ENCODE measurements at places on chromosomes 13 and 19.

DNA sequence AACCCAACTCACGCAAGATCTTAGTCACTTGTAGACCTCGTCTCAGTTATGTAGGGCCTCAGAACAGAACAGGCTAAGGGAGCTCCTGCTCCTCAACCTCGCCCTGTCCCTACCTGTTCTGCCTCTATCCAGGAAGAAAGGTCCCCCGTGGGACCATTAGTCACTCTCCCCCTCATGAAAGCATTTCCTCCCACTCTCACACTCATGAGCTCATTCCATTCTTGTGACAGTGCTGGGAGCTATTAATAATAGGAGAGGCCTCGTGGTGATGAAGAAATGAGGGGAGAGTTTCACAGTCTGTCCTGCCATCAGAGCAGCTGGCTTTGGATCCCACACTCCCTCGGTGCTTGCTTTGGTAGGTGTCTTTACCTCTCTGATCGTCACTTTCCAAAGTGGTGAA lies 10.2 kb downstream of the PPP2R1A start:
- DNase-seq, result no peak

GRCh38 chr19:55305491-55305890 lies 19.6 kb downstream of the TMEM150B start:
- DNase-seq, result peak; percentile 31

DNA sequence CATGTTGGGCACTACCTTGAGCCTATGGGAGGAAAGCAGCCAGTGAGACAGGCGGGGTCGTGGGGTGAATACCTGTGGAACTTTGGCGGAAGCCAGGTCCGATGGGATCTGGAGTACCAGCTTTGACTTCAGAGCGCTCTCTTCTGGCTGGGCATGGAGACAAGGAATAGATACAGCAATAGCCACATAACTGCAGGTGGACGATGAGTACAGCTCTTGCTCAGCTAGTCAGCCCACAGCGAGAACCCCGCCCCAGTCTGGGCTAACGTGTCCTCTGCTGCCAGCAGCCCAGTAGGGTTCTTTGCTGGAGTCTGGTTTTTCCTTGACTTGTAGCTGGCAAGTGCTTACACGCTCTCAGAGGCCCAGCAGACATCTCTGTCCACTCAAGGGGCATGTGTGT lies 83.4 kb downstream of the SIPA1L3 start:
- DNase-seq, result no peak

DNA sequence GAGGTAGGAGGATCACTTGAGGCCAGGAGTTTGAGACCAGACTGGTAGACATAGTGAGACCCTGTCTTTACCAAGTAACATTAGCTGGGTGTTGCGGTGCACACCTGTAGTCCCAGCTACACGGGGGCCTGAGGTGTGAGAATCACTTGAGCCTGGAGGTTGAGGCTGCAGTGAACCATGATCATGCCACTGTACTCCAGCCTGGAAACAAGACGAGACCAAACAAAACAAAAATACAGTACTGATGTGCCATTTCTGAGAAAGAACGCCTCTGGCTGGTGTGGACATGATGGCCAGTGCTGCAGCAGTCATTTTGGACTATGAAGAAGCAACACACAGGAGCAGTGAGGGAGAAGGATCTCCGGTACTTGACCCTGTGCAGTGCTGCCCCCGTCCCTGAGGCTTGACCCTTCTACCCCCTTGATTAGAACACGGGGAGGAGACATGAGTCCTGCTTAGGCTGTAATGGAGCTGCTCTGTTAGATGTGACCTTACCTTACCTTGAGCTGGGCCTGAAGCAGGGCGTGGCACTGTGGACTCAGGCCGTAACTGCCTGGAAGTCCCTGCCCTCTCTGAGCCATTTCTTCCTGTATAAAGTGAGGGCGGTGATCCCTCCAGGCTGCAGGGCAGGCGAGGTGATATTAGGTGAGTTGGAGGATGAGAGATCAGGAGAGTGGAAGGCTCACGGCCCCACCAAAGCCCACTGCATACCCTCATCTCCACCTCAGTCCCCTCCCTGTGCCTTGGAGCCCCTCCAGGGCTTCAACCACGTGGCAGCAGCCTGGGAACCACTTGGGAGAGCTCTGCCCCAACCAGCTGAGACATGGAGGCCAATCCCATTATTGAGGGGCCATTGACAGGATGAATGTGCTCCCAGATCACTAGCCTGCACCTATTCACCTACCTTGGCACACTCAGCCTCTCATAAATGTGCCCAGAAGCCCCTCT lies 5.9 kb downstream of the RPL18A start:
- DNase-seq, result no peak

- DNase-seq, result no peak
These were observed 6.3 kb downstream of the PMIS2 start for GRCh38 chr19:35592226-35592625.

- DNase-seq, result no peak
These were observed 456.1 kb downstream of the PCDH9 start for GRCh38 chr13:66774046-66774445.

GRCh38 chr13:110824702-110825300 lies 90.1 kb downstream of the ANKRD10 start:
- DNase-seq, result no peak

GRCh38 chr19:3186891-3187661 lies 1.3 kb downstream of the NCLN start:
- DNase-seq, result no peak

DNA sequence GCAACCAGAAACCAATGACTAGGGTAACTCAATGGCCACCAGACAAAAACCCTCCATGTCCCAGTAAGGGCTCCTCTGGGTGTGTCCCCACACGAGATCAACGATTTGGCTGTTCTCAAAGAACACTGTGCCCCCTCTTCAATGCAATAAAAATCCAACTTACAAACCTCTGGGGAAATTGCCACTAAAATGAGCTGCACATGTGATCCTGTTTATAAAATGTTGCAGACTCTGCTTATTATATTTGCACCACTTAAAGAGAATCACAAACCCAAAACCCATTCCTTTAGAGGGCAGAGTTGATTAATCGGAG lies 80.5 kb downstream of the STK24 start:
- DNase-seq, result no peak

DNA sequence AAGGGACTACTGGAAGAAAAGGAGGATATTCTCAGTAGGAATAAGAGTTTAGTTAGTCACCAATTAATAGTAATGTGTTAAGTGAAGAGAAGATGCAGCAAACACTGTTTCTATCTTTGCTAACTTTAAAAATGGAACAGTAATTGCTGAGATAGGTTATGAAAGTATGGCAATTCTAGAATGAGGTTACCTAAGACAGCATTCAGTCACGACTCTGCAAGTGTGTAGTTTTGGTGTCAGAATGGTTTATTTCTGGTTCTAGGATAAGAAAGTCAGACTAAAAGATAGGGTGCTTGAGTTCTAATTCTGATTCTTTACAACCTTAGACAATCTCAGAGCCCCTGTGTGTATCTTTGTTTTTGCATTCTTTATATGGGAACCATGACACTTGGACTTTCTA lies 138.1 kb downstream of the POU4F1 start:
- DNase-seq, result no peak

DNA sequence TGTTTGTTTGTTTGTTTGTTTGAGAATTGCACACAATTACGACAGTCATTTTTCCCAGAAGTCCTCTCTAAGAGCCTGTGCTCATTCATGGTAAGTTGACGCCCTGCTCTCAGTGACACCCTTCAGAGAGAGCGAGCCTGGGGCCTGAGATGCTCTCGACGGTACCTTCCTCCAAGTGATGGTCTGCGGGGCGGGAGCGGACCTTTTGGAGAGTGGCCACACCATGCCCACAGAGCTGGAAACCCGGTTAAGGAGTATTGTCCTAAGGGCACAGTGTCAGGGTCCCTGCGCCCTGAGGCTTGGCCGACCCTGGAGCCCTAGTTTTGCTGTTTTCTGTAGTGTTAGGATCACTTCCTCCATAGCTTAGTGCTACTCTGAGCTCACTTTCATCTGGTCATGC lies 3.6 kb downstream of the POP4 start:
- DNase-seq, result no peak

- DNase-seq, result no peak
These were observed 284.4 kb upstream of the NBEA start for GRCh38 chr13:34657716-34658115.

DNA sequence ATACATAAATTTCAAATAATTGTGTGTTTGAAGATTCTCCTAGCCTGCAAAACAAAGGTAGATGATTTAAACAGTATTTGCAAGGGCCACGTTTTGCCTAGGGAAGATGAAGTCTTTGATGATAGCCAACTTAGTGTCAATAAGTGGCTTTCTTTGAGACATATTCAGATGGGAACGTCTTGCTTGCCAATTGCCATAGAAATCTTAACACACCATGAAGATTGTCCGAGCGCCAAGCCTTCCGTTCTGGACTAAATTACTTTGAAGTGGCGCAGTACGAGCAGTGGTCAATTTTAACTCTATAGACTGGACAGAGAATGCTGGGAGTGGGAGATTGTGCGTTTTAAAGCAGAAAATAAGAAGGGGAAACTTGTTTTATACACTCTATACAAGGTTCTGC lies 9.9 kb downstream of the ZIC5 start:
- no peak for DNase-seq

GRCh38 chr19:590750-591098 lies 1.0 kb downstream of the HCN2 start:
- no peak for DNase-seq

DNA sequence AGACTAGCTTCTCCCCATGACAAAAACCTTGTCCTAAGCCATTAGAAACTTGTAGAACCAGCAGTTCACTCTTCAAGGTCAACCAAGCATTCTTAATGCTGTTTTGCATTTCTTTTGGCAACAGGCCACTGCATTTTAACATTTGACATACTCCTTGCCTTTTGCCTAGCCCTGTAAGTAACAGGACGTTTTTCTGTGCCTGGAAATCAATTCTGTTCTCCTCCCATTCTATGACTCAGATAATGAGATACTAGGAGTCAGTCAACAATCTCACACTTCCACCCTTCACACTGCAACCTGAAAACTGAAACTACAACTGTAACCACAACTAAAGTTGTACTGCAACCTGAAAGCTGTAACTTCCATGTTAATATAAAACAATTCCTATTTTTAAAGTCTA lies 268.7 kb downstream of the MZT1 start:
- no peak for DNase-seq

DNA sequence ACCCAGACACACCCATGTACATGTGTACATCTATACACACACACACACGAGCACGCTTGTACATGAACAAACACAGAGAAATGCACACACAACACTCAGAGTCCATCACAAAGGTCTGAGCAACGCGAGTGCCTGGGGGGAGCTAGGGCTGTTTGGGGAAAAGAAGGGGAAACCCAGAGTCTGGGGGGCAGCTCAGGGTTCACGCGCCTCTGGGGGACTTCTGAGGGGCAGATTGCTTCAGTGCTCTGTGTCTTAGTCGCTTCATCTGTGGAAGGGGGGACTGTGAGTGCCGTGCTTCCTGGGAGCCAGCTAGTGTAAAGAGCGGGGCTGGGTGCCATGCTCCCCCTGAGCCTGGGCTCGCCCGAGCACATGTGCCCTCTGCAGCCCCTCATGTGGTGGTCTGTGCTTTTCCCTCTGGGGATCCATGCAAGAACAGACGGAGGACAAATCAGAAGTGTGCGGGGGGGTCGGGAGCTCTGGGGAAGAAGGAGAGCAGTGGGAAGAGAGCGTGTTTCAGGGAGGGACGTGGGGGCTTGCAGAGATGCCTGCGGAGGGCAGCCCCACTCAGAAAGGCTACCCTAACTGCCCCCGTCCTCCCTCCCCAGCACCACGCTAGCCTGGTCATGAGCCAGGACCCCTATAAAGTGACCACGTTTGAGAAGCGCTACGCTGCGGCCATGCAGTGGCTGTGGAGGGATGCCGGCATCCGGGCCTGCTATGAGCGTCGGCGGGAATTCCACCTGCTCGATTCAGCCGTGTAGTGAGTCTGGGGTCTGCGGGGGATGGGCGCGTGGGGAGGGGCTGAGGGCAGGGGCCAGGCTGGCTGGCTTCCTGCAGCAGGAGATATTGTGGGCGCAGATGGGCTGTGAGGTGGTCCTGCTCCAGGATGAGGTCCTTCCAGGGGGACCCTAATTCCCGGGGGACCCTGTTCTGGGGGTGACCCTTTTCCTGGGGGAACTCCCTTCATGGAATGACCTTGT lies 14.0 kb downstream of the GNA15 start:
- DNase-seq, result no peak

DNA sequence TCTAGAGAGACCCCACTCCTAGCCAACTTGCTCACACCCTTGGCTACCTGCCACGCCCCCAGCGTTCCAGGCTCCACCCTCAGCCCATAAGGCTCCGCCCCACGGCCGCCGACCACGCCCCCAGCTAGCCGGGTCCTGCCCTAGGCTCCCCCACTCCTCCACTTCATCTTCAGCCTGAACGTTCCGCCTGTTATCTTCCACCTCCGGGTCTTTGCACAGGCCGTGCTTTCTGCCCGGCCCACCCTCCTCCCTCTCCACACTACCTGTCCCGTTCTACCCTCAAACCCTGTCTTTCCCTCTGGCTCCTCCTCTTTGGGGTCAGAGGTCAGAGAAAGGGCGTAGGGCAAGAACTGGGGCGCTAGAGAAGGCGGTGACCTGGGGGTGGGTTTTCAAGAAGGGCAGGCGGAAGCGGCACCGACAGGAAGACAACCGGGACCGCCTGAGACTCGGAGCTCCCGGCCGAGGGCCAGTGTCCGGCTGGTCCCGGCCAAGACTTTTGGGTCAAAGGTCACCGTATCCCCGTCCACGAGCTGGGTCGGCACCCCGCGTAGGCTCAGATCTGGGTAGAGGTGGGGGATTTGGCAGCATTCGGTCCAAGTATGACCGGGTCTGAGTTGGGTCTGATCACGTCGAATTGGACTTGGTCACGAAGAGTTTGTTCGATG lies 2.2 kb downstream of the PDE4C start:
- DNase-seq, result no peak

DNA sequence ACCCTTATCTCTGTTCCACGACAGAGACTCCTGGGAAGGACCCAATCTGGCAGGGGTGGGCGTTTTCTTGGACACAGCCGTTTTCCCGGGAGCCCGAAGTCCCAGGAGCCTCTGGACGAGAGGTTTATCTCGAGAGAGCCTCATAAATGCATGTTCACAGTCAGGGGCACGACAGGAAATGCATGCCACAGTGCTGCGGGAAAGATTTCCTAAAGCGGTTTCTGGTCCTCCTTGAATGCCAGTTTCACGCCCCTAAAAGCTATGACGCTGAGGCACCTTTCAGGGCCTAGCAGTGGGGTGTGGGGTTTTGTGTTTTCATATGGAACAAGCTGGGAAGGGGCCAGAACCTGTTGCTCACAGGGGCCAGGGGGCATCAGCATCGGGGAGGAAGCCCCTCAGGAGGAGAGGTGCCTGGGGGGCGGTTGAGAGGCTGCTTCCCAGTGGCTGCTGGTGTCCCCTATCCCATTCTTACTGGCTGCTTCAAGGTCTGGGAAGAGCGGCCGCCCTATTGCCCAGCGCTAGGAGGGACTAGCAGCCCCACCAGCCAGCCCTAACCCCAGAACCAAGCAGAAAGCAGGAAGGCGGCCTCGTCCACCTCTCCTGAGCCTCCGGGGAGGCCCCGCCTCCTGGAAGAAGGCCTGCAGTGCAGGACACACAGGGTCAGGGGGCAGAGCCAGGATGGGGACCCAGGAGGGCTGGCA lies 157.0 kb downstream of the KDM4B start:
- DNase-seq, result no peak

All from stimulated activated CD4-positive, alpha-beta T cell treated with anti-CD3 and anti-CD28 coated beads, Interleukin-15, amount 100 ng/mL, for 1 hour (primary cell).